ENCODE measurements at places on chromosomes 1 and 21. TPM values are rescaled to one million over a fixed set of nuclear protein-coding genes. Genes with fewer than 3 reads are reported as not detected.

GRCh38 chr1:166915042-166915441 is 39.0 kb upstream of the TADA1 start:
- no peak overlapping the region for H3K4me3 ChIP-seq
- no peak for DNase-seq
- no peak overlapping the region for H3K27ac ChIP-seq
- H3K36me3 ChIP-seq, result no peaks in the 10 kb centered on the region
- H3K4me1 ChIP-seq, result no peaks in the 10 kb centered on the region

DNA sequence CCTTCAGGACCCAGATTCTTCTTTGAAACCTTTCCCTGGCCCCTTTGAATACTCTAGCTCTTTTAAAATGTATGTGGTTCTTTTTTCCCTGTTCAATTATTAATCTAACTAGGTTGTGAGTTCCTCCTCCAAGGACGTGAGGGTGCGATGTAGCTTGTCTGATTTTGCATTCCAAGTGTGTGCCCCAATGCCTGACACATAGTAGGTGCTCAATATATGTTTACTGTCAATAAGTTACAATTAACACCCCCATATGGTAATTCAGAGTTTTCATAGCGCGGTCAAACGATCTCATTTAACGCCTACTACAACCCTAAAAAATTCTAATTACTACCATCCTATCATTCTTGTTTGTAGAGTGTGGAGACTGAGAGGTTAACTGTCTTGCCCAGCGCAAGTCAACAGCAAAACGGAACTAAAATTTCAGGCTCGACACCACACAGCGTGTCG is 482 bp upstream of the MTR start:
- peak overlapping the region; percentile 92 for H3K4me3 ChIP-seq
- H3K36me3 ChIP-seq, result no peaks in the 10 kb centered on the region
- H3K27ac ChIP-seq, result no peak overlapping the region
- H3K27me3 ChIP-seq, result no peaks in the 10 kb centered on the region
- H3K4me1 ChIP-seq, result no peaks in the 10 kb centered on the region
- no peak for DNase-seq

DNA sequence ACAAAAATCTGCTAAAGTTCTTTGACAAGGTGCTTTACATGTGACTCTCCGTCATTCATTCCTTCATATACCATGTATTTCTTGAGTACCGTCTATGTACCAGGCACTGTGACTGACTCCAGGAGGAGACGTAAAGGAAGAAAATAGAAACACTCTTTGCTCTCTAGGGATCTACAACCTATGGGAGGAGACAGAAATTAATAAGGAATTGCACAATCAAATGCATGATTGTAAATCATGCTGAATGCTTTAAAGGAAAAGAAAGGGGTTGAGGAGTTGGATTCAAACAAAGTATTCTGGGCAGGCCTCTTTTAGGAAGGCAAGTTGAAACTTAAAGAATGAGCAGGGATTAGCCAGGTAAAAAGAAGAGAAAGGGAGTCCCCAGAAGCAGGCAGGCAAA is 239.1 kb upstream of the FGGY start:
- H3K4me1 ChIP-seq, result peaks cover 11% of the 10 kb centered on the region
- H3K27me3 ChIP-seq, result no peaks in the 10 kb centered on the region
- no peaks in the 10 kb centered on the region for H3K36me3 ChIP-seq
- no peak for DNase-seq

ZBTB37 gene
- 11.3 TPM for total RNA-seq
